T-cell (primary cell): ENCODE measurements at places on chromosomes 11 and 22.

- peak; percentile 75 for DNase-seq
Measured at GRCh38 chr11:64745521-64746328, 1.8 kb upstream of the RASGRP2 start.

DNA sequence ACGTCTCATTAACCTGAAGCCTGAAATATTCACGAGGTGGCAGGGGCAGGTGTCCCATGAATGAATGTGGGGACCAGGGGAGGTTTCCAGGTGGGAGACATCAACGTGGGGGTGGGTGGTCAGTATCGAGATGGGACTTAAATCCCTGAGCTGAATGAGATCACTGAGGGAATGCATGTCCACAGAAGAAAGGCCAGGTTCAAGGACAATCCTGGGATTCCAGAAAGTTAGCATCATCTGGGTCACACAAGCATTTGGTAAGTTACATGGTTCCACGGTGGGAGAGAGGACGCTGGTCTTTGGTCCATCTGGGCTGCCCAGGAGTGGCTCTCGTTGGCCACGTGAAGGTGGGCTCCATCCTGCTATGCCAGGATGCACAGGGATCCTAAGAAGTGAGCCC, 22.7 kb upstream of the CCND1 start:
- DNase-seq, result no peak

GRCh38 chr11:68994161-68994893, 13.5 kb upstream of the MRGPRD start:
- DNase-seq, result no peak

GRCh38 chr11:4643076-4643475, 706 bp upstream of the OR51E1 start:
- DNase-seq, result no peak

DNA sequence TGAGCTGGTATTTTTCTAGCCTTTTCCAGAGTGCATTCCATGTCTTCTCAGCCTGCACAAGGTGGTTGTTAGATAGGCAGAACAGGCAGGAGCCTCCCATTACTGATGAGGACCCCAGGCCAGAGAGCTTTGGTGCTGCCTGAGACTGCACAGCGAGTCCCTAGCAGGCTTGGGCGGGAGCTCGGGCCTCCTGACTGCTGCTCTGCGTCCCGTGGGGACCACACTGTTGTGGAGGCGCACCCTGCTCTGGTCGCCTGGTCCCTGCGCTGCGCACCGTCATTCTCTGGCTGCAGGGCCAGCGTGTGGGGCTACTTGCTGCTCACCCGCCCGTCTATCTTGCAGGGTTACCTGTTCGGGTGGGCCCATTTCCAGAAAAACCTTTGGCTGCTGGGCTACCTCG, 8.5 kb downstream of the TPCN2 start:
- no peak for DNase-seq

DNA sequence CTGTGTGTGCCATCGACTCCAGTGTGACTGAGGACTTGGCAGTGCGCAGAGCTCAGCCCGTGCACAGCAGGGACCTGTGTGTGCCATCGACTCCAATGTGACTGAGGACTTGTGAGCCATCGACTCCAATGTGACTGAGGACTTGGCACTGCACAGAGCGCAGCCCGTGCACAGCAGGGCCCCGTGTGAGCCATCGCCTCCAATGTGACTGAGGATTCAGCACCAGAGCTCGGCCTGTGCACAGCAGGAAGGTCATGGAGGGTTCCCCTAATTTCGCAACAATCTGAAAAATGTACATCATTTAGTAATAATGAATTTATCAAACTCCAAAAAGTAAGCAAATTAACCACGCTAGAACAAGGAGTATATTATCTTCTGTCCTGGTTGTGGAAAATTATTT, 348.3 kb upstream of the B3GAT1 start:
- no peak for DNase-seq

- DNase-seq, result no peak
Measured at GRCh38 chr22:26432619-26433311, 3.7 kb downstream of the ASPHD2 start.

GRCh38 chr11:87440076-87440770, 402.5 kb downstream of the TMEM135 start:
- no peak for DNase-seq

- no peak for DNase-seq
Measured at GRCh38 chr22:27581688-27582087, 219.9 kb downstream of the MN1 start.

DNA sequence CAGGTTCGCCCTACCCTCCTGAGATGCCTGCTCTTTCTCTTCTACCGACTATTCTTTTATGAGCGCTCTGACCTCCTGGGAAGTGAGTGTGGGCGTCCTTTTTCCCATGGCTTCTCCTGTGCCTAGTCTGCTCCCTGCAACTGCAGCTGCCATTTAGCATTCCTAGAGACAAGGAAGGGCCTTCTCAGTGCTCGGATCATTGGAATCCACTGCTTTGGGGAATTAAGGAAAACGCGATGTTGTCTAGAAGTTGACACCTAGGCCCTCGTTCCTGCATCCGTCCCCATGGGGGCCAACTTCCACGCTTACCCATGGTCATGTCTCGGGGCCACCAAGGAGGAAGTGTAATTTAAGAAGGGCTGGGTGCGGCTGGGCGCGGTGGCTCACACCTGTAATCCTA, 95.4 kb downstream of the BCR start:
- DNase-seq, result no peak

DNA sequence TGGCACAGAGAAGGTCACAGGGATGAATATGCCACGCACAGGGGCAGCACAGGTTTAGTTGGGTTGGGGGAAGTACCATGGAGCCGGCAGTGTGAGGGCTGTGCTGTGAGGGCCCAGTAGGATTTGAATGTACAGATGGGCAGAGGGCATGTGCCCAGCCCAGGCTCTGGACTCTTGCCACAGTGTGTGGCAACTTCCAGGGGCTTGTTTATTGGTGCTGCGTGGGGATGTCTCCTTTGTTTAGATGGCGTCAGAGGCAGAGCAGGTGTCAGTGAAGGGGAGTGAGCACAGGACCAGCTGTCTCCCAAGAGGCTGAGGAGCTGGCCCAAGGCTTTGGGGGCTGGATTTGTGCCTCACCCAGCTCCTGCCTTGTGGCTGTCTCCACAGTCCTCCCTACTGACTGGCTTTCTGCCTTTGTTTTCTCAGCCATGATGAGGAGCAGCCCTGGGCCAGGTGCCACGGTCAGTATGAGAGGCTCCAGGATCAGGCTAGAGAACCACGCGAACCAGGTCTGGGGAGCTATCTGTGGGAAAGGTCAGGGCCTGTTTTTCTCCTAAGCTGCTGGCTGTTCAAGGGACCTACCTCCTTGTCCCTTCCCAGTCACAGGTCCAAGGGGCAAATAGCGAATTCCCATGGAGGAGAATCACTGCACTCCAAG, 21.9 kb downstream of the SUN2 start:
- no peak for DNase-seq
